ENCODE measurements at places on chromosomes 12 and 14. TPM values are rescaled to one million over a fixed set of nuclear protein-coding genes. Genes with fewer than 3 reads are reported as not detected.

The AQP2 gene
- total RNA-seq: not detected

The BEST3 gene
- not detected for total RNA-seq

DNA sequence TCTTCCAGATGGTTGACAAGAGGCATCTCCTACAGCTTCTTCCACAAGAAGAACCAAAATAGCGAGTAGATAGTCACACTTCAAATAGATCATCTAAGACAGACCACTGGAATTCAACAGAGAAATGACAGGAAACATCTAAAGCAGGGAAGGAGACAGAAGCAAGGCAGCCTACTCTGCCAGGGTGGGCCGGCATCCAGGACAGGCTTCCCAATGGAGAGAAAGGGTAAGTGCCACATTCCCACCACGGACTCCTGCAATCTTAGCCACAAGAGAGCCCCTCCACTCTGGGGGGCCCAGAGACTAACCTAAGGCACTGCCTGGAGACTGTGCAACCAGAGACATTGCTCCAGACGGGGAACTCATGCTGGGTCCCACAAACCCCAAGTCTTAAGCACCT lies 154.5 kb downstream of the NDUFA12 start:
- ATAC-seq: no peak

GRCh38 chr14:73173092-73173735 lies 36.9 kb downstream of the PSEN1 start:
- peak; percentile 53 for ATAC-seq

All from esophagus mucosa (tissue), 1 donor.